ENCODE measurements at places on chromosomes 13 and 19.
A peak's percentile ranks its signal among the peaks of the same experiment; 100 is the strongest.

GRCh38 chr19:38942471-38943181, 11.9 kb downstream of the MRPS12 start:
- DNase-seq, result no peak

DNA sequence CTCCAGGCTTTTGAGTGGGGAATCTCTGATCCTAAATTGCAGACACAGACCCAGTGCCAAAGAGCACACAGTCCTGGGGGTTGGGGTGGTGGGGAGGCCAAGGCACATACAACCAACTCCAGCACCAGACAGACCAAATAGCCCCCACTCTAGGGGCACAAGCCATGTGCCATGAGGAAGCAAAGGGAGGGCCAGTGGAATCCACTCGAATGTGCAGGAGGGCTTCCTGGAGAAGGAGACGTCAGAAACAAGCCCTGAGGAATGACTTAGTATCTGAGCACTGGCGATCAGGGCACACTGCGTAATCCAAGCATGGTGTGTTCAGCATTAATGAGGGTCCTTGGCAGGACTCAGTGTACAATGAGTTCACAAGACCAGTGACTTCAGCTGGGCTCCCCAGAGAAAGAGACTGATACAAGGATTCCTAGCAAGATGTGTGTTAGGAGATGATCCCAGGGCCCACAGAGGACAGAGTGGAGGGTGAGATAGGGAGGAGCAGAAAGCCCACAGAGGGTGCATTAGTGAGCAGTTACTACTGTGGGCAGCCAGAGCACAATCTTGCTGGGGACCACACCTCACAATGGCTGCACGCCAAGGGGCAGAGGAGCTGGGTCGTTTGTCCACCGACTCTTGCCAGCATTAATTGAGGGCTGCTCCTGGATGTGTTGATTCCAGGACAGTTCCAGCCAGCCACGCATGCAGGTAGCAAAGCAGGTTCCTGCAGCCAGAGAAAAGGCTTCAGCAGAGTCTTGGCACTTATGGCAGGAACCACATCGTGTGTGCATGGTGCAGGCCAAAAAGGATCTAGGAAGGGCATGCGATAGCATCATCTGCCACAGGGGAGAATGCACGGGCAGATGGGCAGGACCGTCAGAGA, 152.6 kb upstream of the VSTM2B start:
- no peak for DNase-seq

DNA sequence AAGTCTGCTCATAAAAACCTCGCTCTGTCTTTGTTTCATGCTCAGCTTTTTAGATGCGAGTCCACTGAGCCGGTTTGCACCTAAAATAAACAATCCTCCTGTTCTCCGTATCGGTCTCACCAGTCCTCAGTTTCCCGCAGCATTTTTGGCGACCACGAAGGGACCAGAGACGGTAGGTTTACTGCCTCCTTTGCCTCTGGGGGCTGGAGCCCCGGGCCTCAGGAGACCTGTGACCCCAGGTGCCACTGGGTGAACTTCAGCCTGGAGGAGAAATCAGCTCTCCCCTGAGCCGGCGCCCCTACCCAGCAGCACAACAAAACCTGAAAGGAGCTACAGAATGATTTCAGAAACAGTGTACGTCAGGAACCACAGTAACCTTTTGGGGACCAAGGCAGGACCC, 8.1 kb downstream of the SIGLEC11 start:
- DNase-seq, result no peak

DNA sequence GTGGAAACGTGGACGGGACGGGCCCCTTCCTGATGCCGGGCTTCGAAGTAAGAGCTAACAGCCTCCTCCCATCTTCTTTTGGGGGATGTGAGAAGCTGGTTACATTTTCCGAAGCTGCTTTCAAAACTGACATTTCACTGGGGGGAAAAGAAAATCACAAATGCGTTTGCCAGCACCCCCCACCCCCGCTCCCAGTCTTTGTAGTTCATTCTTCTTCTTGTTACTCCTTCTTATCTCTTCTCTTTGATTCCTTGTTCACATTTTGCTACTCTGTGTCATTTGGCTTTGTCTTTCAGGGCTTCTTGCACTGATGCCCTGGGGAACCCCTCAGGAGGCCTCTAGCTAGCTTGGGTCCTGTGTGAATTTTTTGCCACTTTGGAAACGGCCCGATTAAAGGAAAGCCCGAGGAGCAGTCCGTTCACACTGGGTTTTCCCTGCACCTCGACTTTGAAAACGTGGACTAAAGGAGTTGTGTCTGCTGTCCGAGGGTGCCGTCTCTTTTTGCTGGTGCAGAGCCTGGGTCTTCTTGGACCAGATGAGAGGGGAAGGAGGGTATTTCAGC, 1.3 kb downstream of the CARM1 start:
- no peak for DNase-seq

GRCh38 chr13:27605610-27606200, 14.6 kb downstream of the LNX2 start:
- DNase-seq, result no peak

GRCh38 chr19:4362831-4363545, 19.6 kb downstream of the MPND start:
- DNase-seq, result no peak

DNA sequence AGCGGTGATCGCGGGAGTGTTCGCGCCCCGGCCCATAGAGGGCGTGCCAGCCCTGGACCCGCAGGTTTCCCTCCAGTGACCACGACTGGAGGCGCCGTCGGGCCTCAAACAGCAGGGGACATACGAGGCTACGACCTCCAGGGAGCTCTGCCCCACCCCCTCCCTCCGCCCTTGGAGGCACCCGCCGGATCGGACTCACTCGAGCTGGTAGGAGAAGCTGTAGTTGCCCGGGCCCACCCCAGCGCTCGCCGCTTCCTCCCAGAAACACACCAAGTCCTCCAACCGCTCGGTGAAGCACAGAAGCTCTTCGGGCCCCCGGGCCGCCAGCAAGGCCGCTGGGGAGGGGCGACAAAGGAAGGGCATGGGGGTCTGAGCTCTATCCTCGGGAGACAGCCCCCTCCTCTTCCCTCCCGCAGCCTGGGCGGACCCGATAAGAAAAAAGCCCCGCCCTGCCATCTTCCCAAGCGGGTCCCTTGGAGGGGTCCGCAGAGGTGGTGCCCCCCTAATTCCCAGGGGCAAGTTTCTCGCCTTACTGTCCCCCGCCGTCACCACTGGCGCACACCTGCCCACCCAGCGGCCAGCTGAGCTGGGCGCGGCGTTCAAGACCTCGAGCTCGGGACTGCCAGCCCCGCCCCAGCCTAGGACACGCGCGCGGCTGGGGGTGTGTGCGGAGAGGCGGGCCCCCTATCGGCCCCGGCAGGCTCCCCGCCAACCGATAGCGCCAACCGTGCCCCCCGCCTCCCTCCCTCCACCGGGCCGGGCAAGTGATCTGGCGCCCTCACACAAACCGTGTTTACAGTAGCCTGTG, 1.0 kb downstream of the EPOR start:
- no peak for DNase-seq

GRCh38 chr13:98697791-98698190, 54.7 kb downstream of the SLC15A1 start:
- DNase-seq, result no peak

GRCh38 chr19:46137915-46138473, 10.0 kb upstream of the IGFL2 start:
- no peak for DNase-seq

DNA sequence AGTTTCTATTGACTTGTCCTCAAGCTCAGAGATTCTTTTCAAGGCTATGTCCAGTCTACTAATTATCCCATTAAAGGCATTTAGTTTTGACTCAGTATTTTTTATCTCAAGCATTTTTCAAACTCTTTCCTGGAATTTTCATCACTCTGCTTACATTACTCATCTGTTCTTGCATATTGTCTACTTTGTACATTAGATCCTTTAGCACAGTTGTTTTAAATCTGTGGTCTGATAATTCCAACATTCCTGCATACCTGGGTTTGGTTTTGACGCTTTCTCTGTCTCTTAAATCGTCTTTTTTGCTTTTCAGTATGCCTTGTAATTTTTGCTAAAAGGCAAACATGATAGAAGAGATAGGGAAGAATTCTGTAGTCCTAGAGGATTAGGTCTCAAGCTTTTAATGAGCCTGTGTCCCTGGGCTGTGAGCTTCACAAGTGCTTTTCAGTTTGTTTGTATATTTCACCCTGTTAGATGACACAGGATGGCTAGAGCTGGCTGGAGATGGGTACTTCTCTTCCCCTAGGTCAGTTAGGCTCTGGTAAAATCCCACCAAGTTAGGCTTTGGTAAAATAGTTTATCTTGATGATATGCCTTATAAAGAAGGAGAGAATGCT, 46.1 kb upstream of the GPC6 start:
- DNase-seq, result no peak

GRCh38 chr13:110391273-110391672, 84.2 kb downstream of the COL4A2 start:
- DNase-seq, result no peak

DNA sequence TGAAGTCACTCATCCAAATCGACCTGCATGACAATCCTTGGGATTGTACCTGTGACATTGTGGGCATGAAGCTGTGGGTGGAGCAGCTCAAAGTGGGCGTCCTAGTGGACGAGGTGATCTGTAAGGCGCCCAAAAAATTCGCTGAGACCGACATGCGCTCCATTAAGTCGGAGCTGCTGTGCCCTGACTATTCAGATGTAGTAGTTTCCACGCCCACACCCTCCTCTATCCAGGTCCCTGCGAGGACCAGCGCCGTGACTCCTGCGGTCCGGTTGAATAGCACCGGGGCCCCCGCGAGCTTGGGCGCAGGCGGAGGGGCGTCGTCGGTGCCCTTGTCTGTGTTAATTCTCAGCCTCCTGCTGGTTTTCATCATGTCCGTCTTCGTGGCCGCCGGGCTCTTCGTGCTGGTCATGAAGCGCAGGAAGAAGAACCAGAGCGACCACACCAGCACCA, 5.9 kb downstream of the SLITRK5 start:
- no peak for DNase-seq

- DNase-seq, result no peak
These were observed 32.8 kb downstream of the TMEM161A start for GRCh38 chr19:19105365-19106055.

DNA sequence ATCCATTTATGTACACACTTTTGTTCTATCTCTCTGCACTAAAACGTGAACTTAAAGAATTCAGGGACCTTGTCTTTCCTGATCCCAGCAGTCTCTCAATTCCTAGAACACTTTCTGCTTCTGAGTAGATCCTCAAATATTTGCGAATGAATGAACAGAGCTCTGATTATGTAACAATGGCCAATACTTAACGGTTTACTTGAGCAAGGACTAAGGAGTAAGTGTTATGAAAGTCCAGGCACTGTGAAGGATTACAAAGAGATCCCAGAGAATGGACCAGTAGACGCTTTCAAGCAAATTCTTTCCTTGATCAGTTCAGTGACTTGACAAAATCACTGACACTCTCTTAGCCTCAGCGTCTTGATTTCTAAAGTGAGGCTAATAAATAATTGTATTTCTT, 514.5 kb upstream of the KLHL1 start:
- DNase-seq, result no peak

- no peak for DNase-seq
These were observed 408.4 kb downstream of the SPRY2 start for GRCh38 chr13:79932556-79932955.

- no peak for DNase-seq
These were observed 2.2 kb downstream of the FLT3LG start for GRCh38 chr19:49475995-49476880.

GRCh38 chr13:97266332-97266731, 44.2 kb downstream of the MBNL2 start:
- DNase-seq, result no peak

GRCh38 chr13:79034341-79034740, 371.7 kb downstream of the RBM26 start:
- DNase-seq, result no peak

DNA sequence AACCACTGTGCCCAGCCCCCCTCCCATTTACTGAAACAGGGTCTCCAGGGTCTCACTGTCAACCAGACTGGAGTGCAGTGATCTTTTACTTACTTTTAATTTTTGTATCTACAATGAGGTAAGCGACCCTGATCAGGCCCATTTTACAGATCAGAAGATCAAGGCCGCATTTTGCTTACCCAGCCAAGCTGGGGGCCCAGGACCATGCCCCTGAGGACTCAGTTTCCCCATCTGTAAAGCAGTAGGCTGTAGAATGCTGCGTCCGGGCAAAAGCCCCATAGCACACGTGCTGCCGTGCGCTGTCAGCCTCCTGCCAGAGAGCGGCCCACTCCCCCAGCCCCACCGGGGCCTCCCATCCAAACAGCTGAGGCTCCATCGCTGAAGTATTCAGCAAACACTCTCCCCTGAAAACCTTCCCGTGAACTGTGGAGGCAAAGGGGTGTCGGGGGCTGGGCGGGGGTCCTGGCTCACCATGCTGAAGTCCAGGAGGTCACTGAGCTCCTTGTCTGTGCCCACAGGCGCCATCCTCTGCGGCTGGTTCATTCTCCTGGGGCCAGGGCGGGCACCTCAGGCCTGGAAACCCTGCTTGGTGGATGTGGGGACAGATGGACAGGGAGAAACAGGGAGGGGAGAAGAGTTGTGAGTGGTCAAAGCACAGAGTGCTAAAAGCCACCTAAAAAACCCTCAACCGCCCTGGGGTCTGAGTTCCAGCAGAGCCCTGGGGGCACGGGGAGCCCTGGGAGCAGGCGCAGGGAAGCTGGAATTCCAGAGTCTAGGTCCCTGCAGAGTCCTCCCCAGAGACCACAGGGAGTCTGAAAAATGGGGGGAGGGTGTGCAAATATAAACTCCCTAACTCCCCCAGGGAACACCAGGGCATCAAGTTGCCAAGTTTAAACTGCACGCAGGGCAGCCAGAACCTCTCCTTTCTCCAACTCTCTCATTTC, 2.4 kb downstream of the TCF3 start:
- no peak for DNase-seq

DNA sequence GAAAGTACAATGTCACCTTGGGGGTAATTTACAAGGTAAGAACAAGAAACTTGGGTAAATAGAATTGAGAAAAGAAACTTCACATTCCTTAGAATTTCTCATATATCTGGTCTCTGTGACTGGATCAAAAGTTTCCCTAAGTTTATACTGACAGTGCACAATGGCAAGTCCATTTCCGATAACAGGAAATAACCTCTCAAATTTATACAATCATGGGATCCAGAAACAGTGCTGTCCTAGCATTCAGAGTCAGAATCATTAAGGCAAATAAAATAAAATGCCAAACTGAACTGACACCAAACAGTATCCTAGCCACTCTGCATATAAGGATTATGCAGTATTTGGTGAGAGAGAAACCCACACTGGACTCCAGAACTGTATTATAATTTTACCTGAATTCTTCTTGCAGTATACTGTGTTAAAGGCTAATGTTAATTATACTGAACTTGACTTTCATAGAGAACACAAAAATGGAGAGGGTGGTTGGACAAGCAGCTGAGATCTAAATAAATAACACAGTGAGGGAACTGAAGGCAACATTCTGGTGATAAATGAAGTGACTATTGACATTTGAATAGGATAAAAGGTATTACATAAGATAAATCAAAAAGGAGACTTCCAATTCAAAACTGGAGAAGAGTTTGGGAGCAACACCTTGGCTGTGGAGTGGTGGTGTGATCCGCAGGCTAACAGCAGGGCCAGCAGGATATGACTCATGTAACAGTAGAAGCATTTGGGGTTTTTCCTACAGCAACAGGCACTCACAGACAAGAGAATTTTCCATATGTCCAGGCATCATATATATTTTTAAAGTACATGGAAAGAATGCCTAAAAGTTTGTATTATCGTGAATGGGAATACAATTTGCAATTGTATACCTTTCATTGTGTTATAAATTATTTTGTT, 932.5 kb upstream of the MIR17HG start:
- no peak for DNase-seq

- DNase-seq, result peak; percentile 67
These were observed 2.2 kb upstream of the TSPAN16 start for GRCh38 chr19:11293433-11294389.
